ENCODE measurements at places on chromosomes 1 and 21.
A peak's percentile ranks its signal among the peaks of the same experiment; 100 is the strongest.

- no peak for DNase-seq
Observed at GRCh38 chr1:238319957-238320356, 429.2 kb upstream of the ZP4 start.

- no peak for DNase-seq
Observed at GRCh38 chr1:36092798-36093185, 4.1 kb downstream of the ADPRS start.

- DNase-seq: no peak
Observed at GRCh38 chr1:239914751-239915231, 176.9 kb upstream of the FMN2 start.

DNA sequence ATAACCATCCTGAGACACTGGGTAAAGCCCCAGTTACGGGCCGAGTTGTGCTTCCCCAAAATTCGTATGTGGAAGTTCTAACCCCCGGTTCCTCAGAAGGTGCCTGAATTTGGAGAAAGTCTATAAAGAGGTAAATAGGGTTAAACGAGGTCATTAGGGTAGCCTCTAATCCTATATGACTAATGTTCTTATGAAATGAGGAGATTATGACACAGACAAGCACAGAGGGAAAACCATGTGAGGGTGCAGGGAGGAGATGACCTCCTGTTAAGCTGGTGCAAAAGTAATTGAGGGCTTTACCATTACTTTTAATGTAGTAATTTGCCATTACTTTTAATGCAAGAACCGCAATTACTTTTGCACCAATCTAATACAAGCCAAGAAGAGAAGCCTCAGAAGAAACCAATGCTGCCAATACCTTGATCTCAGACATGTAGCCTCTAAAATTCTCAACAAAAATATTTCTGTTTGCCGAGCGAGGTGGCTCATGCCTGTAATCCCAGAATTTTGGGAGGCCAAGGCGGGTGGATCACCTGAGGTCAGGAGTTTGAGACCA lies 260.8 kb downstream of the GPATCH2 start:
- DNase-seq: no peak

DNA sequence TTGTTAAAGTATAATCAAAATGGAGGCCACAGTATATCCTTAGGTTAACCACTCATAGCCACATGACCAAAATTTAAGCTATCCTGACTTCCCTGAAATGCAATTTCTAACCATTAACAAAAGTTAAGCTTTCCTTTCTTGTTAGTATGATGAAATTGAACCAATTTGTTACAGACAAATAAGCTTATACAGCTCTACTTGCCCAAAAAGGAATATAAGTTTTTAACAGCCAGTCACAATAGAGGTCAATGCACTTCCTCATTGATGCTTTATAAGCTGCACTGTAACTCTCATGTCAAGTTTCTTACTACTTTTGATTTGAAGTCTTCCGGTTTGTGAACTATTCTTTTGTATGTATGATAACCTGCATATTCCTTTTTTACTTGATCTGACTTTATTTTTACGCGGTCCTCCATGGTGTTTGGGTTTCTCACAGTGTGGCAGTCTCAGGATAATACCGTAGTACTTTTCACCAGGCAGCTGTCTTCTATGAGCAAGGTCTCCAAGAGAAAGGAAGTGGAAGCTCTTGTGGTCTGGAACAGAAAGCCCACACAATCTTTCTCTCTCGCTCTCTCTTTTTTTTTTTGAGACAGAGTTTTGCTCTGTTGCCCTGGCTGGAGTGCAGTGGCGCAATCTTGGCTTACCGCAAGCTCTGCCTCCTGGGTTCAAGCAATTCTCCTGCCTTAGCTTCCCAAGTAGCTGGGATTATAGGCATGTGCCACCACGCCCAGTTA lies 331.6 kb downstream of the SRGAP2C start:
- DNase-seq: no peak

DNA sequence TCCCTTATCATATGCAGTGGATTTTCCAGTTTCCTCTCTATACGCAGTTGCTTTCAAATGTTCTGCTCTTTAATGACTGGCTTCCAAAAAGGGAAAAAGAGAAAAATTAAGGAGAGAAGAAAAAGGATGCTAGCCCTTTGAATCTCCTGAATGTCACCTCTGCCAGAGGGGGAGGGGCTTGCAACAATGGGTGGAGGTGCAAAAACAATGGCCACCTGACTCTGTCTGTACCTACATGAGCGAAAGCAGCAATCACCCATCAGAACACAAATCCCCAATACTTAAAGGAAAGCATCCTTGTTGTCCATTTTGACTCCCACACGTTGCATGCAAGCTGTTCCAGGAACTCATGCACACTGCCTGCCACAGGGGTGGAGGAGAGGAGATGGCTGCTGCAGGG lies 61.2 kb downstream of the CCDC30 start:
- DNase-seq: no peak

GRCh38 chr1:87805666-87806378 lies 477.1 kb downstream of the LMO4 start:
- DNase-seq: peak; percentile 70

GRCh38 chr1:216771922-216772321 lies 48.7 kb upstream of the ESRRG start:
- no peak for DNase-seq

DNA sequence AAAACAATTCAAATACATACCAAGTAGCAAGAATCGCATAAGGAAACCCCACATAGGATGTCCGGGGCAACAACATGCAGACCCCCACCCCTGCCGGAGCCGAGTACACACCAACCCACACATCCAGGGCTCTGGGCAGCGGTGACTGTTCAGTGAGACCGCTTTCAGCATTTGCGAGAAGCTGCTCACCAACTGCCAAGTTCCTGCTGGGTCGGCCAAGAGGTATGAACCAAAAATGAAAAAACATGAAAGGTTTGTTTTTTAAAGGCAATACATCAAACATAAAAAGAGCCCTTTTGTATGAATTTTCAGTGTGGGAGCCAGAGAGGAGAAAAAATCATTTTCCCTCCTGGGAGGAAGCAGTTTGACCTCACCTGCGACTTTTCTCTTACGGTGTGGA lies 92.3 kb downstream of the SIM2 start:
- no peak for DNase-seq

DNA sequence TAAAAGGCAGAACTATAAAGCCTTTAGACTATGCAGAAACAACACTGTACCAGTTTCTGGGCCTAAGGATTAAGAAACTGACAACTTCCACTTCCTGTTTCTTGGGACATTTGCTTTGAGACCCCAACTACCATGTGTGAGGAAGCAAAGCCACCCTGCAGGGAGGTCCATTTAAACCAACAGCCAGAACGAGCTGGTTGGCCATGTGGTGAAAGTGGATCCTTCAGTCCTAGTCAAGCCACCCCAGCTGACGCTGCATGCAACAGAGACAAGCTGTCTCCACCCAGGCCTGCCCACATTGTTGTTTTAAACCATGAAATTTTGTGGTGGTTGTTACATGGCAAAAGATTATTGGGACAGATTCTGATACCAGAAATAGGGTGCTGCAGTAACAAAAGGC lies 31.8 kb upstream of the SLFNL1 start:
- no peak for DNase-seq

- peak; percentile 33 for DNase-seq
Observed at GRCh38 chr1:11731691-11732283, 4.1 kb upstream of the AGTRAP start.

GRCh38 chr1:46480959-46481646 lies 8.5 kb upstream of the DMBX1 start:
- no peak for DNase-seq

DNA sequence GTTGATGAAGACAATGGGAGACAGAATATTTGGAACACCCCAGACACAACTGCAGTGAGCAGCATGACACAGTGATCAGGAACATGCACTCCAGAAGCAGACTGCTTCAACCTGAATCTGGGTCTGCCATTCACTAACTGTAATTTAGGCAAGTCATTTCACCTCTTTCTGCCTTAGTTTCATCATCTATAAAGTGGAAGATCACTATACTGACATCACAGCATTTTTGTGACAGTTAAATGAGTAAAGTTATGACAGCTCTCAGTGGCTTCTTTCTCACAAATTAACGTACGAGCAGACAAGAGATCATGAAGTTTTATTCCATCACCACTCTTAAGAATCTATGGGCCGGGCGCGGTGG lies 14.3 kb downstream of the LRRC41 start:
- no peak for DNase-seq

DNA sequence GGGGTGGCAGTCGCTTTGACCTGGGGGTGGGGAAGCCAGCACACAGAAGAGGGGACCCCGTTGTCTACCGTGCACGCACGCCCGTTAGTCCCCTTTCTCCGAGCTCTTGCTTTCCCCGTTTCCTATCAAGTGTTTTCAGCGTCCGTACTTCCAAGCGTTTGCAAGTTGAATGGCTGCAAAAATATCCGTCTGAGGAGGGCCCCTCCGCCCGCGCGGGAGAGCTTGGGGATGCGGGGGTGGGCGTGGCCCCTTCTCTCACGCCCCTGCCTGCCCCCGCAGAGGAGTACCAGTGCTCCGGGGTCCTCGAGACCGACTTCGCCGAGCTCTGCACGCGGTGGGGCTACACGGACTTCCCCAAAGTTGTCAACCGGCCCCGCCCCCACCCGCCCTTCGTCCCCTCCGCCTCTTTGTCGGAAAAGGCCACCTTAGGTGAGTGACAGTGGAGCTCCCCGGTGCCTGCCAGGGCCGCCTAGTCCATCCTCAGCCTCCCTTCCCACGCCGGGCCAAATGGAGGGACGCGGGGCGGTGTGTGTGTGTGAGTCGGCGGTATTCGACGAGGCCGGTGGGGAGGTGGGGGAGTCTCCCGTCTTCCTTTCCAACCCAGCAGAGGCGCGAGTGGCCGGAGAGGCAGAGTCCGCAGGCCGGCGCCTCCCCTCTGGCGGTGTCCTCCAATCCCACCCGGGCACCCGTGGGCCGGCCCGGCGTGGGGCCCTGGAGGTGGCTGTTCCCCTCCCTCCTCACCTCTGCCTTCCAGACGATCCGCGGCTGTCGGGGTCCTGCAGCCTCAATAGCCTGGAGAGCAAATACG lies 3.4 kb downstream of the LRRC71 start:
- no peak for DNase-seq

Measured in A673 (cell line).